ENCODE measurements at places on chromosomes 16 and 17. TPM values are rescaled to one million over a fixed set of nuclear protein-coding genes. Genes with fewer than 3 reads are reported as not detected.
A peak's percentile ranks its signal among the peaks of the same experiment; 100 is the strongest.

- no peak for DNase-seq
These were observed 63.2 kb downstream of the AMFR start for GRCh38 chr16:56362057-56362655.

DNA sequence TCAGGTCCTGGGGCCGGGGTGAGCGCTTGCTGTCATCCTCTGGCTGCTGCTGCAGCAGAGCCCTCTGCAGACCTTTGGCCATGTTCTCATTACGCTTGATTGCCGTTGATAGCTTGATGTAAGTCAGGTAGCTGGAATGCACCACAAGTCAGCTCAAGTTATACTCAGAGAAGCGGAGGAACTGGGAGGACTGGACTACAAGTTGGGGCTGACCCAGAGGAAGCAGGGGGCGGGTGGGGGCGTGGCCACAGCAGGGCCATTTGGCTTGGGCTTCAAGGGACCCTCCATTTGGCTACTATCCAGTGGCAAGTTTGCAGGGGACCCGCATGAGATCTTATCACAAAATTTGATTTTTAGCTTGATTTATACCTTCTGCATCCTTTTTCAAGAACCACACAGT, 19.0 kb upstream of the EVPL start:
- no peak for DNase-seq

GRCh38 chr16:11205065-11205699, 50.8 kb downstream of the SOCS1 start:
- DNase-seq = no peak

DNA sequence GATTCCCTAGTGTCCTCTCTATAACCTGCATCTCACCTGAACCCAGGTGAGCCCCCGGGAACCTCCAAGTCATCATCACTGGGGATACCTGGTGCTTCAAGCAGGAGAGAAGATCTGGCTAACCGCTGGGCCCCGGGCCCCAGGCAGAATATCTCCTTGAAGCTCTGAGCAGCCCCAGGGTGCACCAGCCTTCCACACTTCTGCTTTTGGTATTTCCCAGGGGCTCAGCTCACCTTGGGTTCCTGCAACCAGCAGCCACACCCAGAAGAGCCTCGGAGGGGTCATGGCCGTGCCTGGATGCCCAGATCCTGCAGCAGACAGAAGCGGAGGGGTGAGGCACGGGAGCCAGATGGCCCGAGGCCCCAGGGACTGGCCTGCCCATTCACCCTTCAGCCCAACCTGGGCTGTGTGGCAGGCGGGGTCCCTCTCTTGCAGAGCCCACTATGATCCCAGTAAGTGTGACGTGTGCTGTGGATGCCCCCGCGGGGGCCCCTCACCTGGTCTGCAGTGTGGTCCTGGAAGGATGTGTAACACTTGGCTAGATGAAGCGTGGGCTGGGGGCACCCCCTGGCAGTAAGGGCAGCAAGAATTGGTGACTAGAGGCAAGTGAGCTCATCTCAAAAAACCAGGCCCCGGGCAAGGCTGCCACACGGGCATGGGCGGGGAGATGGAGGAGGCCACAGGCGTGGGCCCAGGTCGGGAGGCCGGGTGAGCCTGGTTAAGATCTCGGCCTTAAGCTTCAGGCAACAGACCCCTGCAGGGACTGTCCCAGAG, 2.6 kb downstream of the LGALS3BP start:
- DNase-seq = no peak

DNA sequence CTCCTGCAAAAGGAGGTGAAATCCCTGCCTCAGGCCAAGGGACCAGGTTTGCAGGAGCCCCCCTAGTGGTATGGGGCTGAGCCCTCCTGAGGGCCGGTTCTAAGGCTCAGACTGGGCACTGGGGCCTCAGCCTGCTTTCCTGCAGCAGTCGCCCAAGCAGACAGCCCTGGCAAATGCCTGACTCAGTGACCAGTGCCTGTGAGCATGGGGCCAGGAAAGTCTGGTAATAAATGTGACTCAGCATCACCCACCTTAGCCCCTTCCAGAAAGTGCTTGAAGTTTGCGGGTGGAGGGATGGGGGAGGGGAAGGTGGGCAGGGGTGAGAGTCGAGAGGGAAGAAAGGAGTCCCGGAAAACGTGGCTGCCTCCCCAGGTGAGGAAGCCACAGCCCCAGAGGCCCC, 2.1 kb downstream of the MC1R start:
- DNase-seq = no peak

- DNase-seq = no peak
These were observed 15.9 kb downstream of the CDH5 start for GRCh38 chr16:66382171-66382965.

DNA sequence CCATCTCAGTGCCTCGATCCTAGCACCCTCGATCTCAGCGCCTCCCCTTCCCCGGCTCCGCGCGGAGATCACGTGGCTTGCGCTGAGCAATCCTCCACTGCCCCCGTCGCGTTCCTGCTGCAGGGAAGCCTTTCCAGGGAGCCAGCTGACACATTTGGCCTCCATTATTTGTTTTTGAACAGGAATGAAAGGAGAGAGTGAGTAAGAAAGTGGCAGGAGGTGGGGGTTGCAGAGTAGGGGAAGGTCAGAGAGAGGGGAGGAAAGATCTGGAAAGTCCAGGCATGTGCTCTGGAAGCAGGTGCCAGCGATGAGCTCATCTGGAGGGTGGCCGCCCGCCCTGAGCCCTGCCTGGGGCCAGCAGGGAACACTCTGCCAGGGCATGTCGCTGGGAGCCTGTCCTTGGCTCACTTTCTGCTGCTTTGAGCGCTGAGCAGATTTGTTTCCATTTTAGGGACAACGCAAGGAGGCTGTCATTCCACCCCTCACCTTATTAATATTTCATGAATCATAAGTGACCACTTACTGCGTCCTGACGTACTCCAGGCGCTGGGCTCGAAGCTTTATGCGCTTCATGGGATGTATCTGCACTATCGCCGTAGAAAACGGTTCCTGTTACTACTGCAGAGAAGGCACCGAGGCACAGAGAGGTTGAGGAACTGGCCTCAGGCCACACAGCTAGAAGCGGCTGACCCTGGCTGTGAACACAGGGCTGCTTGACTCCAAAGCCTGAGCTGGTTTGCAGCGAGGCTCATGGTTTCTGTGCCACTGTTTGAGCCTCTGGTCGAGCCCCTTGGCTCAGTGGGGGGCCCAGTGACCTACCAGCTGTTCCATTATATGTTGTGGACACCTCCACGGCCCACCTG, 283.1 kb downstream of the SEC14L1 start:
- peak; percentile 85 for DNase-seq

DNA sequence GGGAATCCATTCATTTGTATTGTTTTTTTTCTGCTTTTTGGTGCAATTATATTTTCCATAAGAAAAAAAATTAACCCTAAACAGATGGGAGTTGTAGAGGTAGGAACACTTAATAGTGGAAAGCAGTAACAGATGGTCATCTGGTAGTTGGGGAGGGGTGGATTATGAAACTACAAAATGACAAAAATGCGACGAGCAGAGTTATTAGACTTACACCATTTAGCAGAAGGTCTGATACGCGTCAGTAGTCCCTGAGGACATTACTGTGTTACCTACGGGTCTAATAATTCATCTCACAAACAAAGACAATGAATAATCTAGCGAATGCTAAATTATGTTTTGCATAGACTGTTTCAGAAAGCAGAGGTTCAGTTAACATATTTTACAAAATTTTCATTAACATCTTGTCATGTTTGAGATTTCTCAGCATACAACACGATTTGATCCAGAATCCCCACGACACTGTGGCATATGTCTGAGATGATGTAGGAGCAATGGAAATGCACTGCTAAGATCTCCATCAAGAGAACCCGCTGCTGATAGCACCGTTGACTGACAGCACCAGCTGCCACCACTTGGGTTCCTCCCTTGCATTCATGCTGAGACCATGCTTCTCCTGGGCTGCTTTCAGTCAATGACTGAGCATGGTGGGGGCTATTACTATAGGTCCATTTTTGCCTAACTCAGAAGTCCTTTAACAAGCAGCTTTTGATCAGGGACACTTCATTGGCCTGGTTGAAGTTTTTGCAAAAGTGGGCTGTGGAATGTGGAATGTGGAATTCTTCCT, 182.2 kb upstream of the CPHXL start:
- no peak for DNase-seq

Gene CALB2
- total RNA-seq = 169 TPM

Gene SEZ6
- total RNA-seq = not detected

Gene ARHGDIG
- total RNA-seq = 1.6 TPM

Gene CD300LB
- total RNA-seq = 0.88 TPM

Gene RRAD
- total RNA-seq = 8.0 TPM

Gene HSBP1
- 34.7 TPM for total RNA-seq

Gene ITGB4
- total RNA-seq = 9.8 TPM

Gene GPRC5B
- total RNA-seq = 20.3 TPM
